Fibroblast of upper back skin (primary cell): ENCODE measurements at places on chromosomes 1 and 21.
A peak's percentile ranks its signal among the peaks of the same experiment; 100 is the strongest.

DNA sequence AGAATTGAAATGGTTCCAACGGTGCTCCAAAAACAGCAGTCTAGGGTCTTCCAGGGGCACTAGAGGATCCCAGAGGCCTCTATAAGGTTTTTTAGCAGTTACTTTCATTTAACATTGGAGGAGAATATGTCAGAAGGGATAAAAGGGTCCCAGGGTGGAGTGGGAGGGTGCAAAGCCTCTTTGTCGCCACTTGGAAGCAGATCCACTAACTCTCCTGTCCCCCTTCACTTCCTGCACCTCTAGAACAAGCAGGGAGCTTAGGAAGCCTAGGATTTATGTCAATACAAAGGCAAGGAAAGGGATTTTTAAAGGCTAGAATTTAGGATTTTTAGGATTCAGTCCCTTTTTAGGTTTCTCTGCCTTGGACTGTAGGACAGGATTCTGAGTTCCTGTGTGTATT is 8.3 kb downstream of the PCP4L1 start:
- no peak for DNase-seq

- DNase-seq, result peak; percentile 77
Observed at GRCh38 chr1:59755069-59755685, 59.6 kb upstream of the HOOK1 start.

GRCh38 chr1:216596281-216596862 is 126.9 kb downstream of the ESRRG start:
- DNase-seq, result no peak

DNA sequence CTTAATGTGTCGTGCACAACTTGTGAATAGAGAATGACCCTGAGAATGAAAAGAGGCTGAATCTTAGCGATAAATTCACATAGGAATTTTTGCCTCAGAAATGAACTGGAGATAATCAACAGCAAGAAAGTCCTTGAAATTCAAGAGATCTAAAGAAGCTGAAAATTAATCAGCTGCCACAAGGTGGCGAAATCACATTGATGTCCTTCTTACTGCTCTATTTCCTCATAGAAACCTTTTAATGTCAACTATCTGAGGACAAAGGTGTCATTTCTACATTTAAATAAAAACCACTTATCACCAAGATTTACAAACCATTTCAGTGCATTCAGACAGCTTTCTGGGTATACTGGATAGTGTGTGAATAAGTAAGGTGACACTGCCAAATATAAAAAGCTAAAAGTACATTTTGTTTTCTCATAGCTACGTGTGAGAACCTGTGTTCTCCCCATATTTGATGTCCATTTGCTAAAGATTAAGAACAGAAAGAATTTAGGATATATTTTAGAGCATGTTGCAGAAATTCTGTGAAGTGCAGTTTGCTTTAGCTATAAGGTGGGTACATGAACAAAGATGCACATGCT is 485.3 kb upstream of the PTBP2 start:
- DNase-seq, result peak; percentile 67

DNA sequence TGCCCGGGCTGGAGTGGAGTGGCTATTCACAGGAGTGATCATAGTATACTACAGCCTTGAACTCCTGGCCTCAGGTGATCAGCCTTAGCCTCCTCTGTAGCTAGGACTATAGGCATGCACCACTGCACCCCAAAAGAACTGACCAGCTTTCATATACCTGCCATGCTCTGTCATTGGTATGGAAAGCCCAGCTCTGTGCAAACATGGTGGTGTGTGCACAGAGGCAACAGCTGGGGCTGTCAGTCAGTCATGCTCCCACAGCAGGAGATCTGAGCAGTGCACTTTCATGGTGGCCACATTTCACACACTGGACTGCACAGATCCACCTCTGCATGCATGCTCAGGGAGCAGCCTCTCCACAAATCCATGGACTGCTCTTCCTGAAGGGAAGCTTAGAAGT is 8.8 kb upstream of the JAK1 start:
- DNase-seq, result no peak

GRCh38 chr1:66834926-66835325 is 33.9 kb upstream of the INSL5 start:
- DNase-seq, result peak; percentile 7

DNA sequence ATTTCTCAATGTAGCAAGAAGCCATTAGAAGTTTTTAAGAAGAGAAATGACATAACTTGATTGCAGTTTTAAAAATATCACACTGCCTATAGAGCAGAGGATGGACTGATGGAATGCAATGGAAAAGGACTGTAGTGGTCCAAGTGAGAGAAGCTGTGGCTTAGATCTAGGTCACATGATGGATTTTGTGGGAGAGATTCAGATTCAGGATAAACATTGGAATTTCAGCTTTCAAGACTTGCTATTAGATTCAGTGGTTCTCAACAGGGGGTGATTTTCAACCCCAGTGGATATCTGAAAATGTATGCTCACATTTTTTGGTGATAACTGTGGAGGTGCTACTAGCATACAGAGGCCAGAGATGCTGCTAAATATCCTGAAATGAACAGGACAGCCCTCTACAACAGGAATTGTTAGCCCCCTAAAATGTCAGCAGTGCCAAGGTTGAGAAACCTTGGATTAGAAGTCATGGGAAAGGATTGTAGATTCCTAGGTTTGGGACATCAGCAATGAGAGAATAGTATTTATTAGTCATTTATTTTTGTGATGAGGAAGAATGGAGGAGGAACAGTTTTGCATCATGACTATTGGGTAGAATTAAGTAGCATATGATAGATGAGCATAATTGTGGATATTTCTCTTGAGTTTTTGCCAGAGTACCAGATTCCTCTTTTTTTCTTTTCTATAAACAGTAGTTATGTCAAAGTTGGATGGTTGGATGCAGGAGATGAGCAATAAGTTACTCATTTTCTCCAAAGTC is 30.1 kb upstream of the KCNK2 start:
- peak; percentile 95 for DNase-seq

GRCh38 chr1:41784531-41785274 is 134.0 kb downstream of the HIVEP3 start:
- DNase-seq, result peak; percentile 57

DNA sequence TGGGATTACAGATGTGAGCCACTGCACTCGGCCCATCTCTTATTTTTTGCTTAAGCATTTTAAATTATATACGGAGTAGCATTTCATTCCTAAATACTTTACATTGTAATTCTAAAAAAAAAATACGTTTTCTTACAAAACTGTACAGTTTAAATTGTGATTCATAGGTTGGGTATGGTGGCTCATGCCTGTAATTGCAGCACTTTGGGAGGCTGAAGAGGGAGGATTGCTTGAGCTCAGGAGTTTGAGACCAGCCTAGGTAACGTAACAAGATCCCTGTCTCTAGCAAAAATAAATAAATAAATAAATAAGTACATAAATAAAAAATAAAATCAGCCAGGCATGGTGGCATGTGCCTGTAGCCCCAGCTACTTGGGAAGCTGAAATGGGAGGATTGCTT is 24.6 kb downstream of the TBCE start:
- peak; percentile 24 for DNase-seq

GRCh38 chr1:53197291-53198200 is 922 bp downstream of the CPT2 start:
- DNase-seq, result no peak

- DNase-seq, result no peak
Observed at GRCh38 chr1:113133038-113133437, 60.0 kb downstream of the LRIG2 start.

- peak; percentile 34 for DNase-seq
Observed at GRCh38 chr1:166164995-166165660, 1.7 kb downstream of the FAM78B start.

DNA sequence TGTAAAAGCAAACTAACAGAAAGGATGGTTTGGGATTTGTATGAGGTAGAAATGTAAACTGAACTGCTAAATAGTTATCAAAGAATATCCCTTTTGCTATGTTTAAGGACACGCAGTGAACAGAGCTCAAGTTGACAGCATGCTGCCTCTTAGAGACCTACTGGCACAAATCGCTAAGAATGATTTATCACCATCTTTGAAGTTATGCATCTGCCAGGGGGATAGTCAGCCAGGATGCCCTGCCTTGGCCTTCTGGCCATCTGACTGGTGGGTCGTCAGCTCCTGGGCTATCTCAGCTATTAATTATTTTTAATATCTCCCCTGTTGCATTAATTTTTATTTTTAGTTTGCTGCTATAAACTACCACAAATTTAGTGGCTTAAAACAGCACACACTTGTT is 334.8 kb upstream of the KAZN start:
- DNase-seq, result no peak

DNA sequence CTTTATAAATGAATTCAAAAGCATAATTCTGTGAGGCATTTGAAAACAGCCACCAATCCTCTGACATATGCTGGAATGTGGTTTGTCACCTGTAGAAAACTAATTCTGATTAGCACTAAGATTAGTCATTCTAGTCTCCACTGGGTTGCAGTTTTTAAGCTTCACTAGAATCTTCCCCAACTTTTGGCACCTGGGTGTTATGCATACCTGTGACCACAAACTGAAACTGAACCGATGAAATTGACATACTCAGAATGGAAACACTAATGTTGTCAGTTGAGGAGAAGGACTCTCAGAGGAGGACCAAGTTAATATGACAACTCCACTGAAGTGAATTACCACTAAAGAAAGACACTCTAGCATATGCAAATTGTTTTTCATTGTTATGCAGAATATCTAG is 285.8 kb upstream of the NEGR1 start:
- no peak for DNase-seq

DNA sequence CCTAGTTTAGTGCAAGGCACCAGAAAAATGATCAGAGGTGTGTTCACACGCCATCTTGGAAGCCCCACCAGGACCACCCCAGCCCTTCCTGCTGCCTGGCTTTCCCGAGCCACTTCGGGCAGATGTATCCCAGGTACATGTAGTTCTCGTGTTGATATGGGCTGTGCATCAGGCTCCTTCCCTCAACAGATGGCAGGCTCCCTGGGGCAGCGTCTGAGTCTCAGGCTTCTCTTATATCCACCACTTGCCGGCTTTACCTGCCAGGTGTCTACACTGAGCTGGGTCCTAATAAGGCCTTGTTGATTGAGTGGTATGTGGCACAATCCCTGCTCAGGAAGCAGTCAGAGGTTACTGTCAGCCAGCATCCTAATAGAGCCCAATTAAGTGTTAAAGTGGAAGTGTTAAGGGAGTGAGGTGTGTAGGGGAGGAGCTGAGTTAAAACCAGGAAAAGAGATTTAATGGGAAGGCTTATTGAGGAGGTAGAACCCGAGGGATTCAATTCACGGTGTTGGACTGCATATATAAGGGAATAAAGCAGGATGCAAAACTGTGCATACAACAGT is 8.5 kb downstream of the GPA33 start:
- DNase-seq, result no peak

- no peak for DNase-seq
Observed at GRCh38 chr1:46530791-46531409, 20.5 kb downstream of the KNCN start.

- peak; percentile 69 for DNase-seq
Observed at GRCh38 chr1:215507119-215507518, 60.0 kb upstream of the KCTD3 start.

GRCh38 chr21:28252928-28253327 is 739.7 kb downstream of the LTN1 start:
- DNase-seq, result peak; percentile 28

DNA sequence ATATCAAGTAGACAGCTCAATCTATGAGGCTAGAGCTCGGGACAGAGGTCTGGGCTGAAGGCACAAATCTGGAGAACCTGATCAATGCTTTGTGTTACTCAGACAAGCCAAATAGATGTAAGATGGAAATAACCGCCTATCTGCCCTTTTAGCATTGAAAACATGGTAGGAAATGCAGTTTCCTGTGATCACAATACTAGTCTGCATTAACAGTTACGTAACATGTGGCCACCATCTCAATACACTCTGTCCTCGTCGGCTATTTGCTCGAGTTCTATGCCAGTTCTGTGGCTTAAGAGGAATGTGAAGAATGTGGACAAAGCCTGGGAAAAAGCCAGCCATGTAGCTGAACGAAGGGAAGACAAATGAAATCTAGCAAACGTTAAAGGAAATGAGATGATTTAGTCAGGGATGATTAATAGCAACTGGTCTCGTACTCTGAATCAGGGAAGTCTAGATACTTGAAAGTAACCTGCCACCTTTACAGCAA is 73.3 kb downstream of the HSF2BP start:
- DNase-seq, result peak; percentile 100

- no peak for DNase-seq
Observed at GRCh38 chr1:93346421-93346993, 800 bp downstream of the DR1 start.

DNA sequence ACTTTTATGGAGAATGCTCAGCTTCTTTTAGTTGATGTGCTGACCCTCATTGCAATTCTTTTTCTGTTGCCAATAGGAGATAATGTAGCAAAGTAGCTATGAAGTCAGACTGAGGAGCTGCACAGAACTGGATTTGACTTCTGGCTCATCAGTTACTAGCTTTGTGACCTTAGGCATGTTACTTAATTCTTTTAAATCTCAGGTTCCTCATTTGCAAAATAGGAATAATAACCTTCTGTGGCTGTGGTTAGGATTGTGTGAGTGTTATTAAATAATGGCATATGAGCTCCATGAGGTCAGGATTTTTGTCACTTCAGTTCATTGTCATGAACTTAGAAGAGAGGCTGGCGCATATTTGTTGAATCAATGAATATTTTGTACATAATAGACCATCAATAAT is 237.6 kb upstream of the SGIP1 start:
- no peak for DNase-seq

GRCh38 chr1:162385280-162385623 is 3.7 kb downstream of the C1orf226 start:
- no peak for DNase-seq

- no peak for DNase-seq
Observed at GRCh38 chr1:1337793-1338147, 6.7 kb downstream of the TAS1R3 start.

GRCh38 chr1:67788238-67788790 is 45.0 kb downstream of the GNG12 start:
- DNase-seq, result no peak

DNA sequence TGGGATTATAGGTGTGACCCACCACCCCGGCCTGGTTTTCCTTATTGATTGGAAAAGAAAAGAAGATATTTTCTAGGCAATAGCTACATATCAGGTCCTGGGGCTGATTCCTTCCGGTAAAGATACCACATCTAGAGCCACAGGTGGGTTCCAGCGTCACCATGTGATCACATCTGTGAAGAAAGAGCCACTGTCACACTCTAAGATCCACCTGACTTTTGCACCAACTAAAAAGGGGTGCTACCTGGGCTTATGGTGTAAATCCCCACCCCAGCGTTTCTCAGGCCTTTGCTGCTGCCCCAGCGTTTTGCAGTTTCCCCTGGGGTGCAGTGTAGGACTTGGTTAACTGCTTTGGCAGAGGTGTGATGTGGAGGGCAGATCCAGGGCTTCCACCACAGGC is 22.3 kb upstream of the PDE9A start:
- DNase-seq, result no peak

DNA sequence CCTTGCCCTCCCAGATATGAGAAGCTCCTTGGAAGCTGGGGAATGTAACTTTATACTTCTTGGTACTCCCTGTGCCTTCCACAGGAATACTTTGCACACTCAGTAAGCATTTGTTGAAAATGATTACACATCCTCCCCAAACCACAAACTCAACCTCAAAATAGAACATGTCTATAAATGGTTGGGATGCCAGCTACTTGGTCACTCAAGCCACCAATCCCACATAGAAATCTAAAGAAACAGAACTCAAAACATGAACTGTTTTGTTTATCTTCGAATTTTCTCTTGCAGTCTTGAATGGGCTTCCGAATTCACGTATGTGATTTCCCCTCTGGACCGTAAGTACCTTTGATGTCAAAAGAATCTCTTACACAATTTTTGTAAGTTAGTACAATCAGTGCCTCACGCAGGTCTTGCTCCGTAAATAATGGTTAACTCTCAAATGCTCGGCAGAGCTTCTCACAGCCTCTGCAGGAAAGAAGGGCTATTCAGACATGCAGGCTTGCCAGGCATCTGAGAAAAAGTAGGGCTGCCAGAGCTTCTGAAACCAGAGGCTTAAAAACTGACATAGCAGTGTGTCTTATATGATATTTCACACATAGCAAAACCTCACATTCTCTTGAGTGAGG is 26.9 kb downstream of the SORT1 start:
- peak; percentile 96 for DNase-seq
